Right atrium auricular region (tissue), 2 donors: ENCODE measurements at places on chromosomes 3 and 15. TPM values are rescaled to one million over a fixed set of nuclear protein-coding genes. Genes with fewer than 3 reads are reported as not detected.

The RAB6B gene
- total RNA-seq, result 9.5 TPM

The ANKRD34C gene
- total RNA-seq, result 0.20 TPM

The LTK gene
- 0.98 TPM for total RNA-seq

The ACAA1 gene
- 74.0 TPM for total RNA-seq

The GP5 gene
- not detected for total RNA-seq

The ANKRD63 gene
- 0.44 TPM for total RNA-seq

The ISL2 gene
- total RNA-seq, result not detected

The FETUB gene
- total RNA-seq, result not detected

The SCAMP5 gene
- 4.0 TPM for total RNA-seq

The SLC22A13 gene
- not detected for total RNA-seq

The RPL35A gene
- total RNA-seq, result 415 TPM

The PCBP4 gene
- total RNA-seq, result 73.8 TPM

The PIGBOS1 gene
- 11.4 TPM for total RNA-seq

The CHST13 gene
- 0.90 TPM for total RNA-seq

The EAF2 gene
- total RNA-seq, result 1.6 TPM

The CNTN3 gene
- total RNA-seq, result 3.5 TPM

DNA sequence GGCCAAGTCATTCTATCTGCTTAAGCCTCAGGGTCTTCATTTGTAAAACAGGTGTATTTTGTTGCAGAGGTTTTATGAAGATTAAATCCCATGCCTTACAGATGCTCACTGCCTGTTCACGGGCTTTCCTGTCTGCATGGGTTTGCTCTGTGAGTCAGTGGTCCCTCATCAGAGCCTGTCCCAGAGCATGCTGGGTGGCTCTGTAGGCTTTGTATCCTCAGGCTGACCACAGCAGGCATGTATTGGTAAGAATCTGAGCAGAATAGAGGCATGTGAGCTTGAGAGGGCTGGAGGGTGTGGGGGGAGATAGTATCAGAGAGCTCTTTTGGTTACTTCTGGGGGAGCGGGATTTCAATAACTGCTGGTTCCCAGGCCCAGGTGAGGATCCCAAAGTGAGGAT lies 45.4 kb upstream of the PLXNA1 start:
- no peak for DNase-seq

- DNase-seq, result no peak
Observed at GRCh38 chr15:46576646-46577395, 942.0 kb downstream of the SQOR start.

DNA sequence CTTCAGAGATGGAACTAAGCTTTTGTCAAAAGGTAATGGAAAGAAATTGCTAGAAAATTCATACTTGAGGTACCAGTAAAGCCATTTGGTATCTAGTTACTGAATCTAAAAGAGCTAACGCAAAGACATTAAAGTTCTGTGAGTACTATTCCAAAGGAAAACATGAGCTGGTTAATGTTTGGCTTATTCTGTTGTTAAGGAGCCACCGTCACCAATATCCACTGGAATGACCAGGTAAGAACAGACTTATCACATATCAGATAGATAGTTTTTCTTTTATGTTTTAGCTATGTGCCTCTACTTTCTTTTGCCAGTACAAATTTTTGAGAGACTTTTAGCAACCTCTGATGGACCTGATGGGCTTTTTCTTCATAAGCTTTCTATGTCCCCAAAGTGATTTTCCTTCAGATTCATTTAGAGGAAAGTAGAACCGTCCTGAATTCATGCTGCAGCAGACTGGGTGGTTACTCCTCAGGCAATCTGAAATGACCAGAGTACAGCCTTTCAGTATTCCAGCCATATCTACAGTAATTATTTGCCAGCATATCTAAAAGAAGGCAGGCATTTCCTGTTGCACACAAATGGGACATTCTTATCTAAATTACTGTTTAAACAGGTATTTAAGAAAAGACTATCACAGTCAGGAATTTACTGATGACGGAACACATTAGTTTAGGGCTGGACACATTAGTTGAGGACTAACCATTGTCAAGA lies 274.1 kb downstream of the MECOM start:
- no peak for DNase-seq

DNA sequence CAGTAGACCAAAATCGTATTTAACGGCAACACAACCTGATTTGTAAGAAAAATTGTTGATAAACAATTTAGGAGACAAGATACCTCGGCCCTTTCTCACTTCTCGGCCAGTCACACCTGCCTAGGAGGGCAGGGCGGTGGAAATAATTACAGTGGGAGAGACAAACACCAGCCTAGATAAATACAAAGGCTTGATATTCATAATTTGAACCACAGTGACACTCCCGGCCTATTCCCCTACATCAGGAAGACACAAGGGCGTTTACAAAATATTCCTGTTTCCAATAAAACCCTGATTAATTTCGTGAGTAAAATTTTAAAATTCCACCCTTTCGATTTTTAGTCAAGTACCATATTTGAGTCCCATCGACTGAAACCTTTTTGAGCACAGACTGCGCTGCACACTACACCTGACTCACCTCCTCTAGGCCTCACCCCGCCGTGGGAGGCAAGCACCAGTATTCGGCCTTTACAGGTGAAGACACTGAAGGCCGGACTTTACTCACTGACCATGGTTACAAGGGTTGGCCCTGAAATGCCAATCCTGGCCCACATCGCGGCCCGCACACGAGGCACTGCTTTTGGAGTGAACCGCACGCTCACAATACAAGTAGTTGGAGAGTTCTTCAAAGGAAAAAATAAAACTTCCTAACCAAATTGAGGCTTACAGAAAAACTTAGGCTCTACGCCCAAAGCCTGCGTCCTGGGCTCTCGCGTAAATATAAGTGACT lies 794 bp downstream of the ARPP19 start:
- no peak for DNase-seq

DNA sequence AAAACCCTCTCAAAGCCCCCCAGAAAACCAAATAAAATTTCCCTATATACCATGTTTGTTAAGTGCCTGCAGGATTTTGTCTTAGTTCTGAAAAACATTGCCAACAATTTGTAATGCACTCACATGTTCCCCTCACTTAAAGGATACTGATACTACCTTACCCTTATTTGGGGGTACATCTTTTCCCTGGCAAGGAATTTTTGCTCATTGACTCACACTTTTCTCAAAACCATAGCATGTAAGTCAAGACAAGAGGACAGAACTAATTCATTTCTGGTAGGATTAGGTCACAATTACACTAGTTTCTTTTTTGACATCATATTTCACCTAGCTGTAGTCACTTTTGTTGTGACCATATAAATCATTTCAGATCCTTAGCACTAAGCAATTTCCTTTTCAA lies 222.2 kb downstream of the THRB start:
- no peak for DNase-seq

- no peak for DNase-seq
Observed at GRCh38 chr3:160796089-160796812, 40.2 kb downstream of the PPM1L start.

DNA sequence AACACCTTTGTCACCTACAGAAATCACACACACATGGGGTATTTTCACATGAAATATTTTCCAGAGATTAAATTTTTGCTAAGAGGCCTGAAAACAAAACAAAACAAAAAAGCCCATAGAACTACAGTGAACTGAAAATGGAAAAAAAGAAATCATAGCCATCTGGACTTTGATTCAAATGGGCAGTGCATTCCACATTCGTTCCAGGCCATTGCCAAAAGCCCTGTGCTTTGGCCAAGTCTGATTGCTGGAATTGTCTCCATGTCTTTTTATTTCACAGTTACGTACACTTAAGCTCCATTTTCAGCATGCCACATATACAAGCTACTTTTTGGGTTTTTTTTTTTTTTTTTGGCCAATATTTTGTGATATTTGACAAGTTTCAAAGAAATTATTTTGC lies 47.1 kb downstream of the TFG start:
- no peak for DNase-seq

DNA sequence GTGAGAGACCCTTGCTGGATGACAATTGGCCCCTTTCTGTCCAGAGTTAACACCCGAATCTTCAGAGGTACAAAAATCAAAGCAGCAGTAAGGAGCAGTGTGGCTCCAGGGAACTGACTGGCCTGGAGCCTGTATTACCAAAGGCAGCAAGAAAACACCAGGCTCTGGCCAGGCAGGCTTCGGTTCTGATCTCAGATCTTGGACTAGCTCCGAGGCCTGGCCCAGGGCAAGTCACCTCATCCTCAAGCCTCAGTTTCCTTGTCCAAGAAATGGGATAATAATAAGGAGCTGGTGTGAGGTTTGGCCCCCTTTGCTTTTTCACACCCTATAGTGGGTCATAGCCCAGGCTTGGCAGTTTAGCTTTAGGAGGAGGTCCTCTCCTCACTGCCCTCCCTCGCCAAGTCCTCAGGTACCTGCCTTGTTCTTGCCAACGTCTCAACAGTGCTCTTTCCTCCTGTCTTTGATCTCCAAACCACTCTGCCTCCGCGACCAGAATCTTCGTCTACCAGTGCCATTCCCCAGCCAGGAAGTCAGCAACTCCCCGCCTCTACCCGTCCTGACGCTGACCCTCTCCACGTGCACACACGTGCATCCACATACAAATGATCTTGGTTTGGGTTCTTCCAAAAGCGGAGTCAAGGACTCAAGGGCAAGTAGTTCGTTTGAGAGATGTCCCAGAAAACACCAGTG lies 82.6 kb upstream of the TLE3 start:
- DNase-seq, result no peak

- DNase-seq, result no peak
Observed at GRCh38 chr3:73687106-73688004, 62.6 kb upstream of the PDZRN3 start.

DNA sequence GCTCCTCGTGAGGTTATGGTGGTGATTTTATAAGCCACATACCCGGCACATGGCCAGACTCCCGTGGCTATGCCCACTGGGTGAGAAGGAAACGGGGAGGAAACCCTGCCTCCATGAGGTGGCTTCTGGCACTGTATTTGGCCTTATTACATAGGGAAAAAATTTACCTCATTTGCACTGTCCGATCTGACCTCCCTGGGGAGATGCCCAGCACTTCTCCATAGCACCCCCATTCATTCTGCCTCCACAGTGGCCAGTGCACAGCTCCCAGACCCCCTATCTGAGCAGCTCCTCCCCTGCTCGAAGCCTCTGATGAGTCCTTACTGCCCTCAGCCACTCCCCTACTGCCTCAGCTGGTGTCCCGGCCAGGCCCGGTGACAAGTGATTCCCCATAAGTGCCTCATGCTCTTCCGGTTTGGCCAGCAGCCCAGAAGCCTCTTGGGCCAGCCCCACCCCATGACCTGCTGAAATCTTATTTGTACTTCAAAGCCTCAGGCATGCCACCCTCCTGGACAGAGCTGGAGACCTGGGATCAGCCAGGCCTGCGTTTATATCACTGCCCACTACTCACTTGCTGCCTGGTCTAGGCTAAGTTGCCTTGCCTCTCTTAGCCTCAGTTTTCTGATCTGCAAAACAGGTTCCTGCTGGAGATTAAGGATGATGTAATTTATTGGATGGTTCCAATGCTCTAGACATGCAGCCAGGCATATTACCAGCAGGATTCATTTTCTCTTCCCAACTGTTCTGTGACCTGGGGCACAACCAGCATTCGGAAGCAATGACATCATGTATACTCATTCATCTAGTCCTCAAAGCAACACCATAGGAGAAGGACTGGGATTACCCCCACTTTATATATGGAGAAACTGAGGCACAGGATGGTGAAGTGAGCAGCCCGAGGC lies 30.6 kb upstream of the SLC6A6 start:
- DNase-seq, result peak; percentile 85

DNA sequence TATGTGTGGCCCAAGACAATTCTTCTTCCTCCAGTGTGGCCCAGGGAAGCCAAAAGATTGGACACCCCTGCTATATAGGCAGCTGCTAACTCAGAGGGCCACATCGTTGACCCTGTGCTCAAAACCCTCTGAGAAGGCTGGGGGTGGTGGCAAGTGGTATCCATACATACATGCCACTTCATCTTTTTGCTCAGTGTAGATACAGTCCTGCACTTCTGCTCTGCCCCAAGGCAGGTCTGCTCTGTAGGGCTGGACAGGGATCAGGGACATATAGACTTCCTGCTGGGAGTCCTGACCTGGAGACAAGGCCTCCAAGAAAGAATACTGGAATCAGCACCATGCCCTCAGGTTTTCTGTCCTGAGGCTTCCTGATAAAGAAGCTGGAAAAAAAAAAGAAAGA lies 4.5 kb upstream of the HCN4 start:
- no peak for DNase-seq

GRCh38 chr3:100709842-100710260 lies 557 bp downstream of the TFG start:
- DNase-seq, result no peak

DNA sequence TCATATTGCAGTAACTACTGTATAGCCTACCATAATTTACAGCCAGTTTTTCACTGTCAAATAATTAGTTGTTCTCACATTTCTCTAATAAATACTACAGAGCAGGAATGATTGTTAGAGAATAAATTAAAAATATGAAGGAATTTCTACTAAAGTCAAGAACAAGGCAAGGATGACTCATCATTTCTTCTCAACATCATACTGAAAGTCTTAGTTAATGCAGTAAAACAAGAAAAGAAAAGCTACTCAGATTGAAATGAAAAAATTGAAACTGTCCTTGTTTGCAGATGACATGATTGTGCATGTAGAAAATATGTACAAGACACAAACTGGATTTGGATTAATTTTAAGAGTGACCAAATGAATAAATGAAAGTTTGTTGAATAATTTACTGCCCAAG lies 608.2 kb downstream of the NSUN3 start:
- DNase-seq, result no peak

GRCh38 chr3:46083956-46084355 lies 56.7 kb upstream of the XCR1 start:
- no peak for DNase-seq

- DNase-seq, result no peak
Observed at GRCh38 chr3:158103081-158103886, 2.9 kb downstream of the SHOX2 start.

GRCh38 chr3:190401963-190402362 lies 14.0 kb downstream of the CLDN16 start:
- no peak for DNase-seq

- peak; percentile 66 for DNase-seq
Observed at GRCh38 chr15:55742927-55743728, at the start of gene PRTG. Gene PRTG (minus strand): TSS chr15:55743152. CDS start chr15:55742931, 221 bp downstream.

DNA sequence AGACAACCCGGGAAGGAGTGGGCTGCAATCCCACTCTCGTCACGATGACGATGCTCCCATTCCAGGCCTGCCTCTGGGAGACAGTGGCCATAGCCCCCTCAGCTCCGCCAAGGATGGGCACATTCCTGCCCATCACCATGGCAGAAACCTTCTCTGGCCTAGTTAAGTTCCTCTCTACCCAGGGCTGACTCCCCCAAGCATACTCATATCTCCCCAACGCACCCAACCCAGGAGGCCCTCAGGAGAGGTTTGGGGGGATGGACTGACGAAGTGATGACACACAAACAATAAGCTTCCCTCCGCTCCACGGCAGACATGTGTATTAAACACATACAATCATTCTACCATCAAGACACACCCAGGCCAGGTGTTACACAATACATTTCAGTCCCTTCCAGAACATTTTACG lies 60.1 kb downstream of the VGLL4 start:
- no peak for DNase-seq

- DNase-seq, result no peak
Observed at GRCh38 chr3:23099021-23099420, 104.1 kb upstream of the UBE2E2 start.

DNA sequence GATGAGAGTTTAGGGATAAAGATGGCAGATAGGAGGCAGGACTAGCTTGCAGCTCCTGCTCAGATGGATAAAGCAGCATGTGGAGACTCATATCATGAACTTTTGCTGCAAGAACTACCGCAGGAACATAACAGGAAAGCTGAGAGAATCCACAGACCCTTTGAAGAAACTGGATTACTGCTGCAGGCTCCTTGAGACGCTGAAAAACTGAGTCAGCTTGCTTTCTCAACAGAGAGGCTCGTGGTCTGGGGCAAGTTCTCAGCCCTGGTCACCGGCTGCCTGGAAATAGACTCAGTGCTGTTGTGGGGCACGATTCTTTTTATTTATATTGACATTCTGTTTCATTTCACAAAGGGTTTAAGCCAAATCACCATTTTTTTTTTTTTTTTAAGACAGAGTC lies 28.8 kb upstream of the TRIM59 start:
- DNase-seq, result no peak
